Hepatocyte (in vitro differentiated cells): ENCODE measurements at places on chromosomes 7 and 10. TPM values are rescaled to one million over a fixed set of nuclear protein-coding genes. Genes with fewer than 3 reads are reported as not detected.

DNA sequence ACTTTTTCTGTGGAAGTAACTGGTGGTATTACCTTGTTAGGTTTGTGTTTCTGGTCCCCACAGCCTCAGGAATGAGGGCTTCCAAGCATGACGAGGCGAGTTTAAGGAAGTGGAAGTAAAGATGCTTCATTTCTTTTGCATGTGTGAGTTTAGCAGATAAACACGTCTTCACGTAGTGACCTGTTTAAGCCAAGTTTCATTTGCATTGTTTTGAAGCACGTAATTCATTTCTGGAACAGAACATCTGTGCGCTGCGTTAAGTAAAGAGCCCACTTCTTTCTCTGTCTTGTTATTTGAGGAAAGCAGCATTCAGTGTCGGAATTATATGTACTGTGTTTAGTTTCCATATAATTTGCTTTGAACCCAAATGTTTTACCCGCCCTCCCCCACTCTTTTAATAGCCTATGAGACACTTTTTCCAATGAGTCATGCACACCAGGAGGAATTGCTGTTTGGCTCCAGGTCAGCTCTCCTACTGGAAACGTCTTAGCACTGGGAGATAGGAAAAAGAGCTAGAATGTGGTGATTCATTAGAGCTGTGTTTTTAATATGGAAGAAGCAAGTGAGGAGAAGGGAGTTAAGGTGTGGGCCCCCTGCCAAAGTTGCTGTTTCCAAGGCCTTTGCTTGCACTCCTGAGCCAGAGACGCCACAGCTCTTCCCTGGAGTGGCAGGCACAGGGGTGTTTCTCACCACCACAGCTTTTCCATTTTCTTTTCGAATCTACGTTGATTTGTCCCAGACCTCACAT is 36.7 kb downstream of the BTBD16 start:
- DNase-seq: peak; percentile 90
- no peaks in the 10 kb centered on the region for H3K36me3 ChIP-seq
- H3K27me3 ChIP-seq: no peaks in the 10 kb centered on the region
- peaks cover 38% of the 10 kb centered on the region for H3K4me1 ChIP-seq

GRCh38 chr10:60894786-60895185 is 49.2 kb downstream of the RHOBTB1 start:
- no peak overlapping the region for H3K27ac ChIP-seq
- H3K36me3 ChIP-seq: no peaks in the 10 kb centered on the region
- peak; percentile 18 for DNase-seq
- H3K4me3 ChIP-seq: no peak overlapping the region
- H3K27me3 ChIP-seq: no peaks in the 10 kb centered on the region
- H3K4me1 ChIP-seq: peaks cover 24% of the 10 kb centered on the region

DNA sequence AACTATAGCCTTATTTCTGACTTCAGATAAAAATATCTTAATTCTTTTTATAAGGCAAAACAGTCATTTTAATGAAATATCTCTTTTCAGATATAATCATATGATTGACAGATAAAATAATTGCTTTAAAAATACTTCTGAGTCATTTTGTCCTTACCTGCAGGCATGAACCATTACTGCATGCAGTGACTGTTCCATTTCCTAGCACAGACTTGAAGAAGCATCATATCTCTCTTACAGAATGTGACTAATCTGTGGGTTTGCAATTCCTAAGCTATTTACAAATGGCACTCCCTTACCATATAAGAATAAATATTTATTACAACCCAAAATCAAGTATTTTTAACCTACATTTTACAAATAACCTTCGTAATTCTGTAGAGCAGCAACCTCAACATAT is 120.7 kb downstream of the SRPK2 start:
- peak overlapping the region; percentile 7 for H3K4me3 ChIP-seq
- no peaks in the 10 kb centered on the region for H3K27me3 ChIP-seq
- peaks cover 14% of the 10 kb centered on the region for H3K4me1 ChIP-seq
- no peaks in the 10 kb centered on the region for H3K36me3 ChIP-seq
- H3K27ac ChIP-seq: peak overlapping the region; percentile 77

LRRC18 gene
- total RNA-seq: not detected in 2 replicates

ITIH5 gene
- 22.8 and 24.4 TPM in 2 replicates for total RNA-seq

OTUD1 gene
- 29.0 and 31.7 TPM in 2 replicates for total RNA-seq
